Activated T-helper 9 cell treated with anti-CD3 and anti-CD28 coated beads, Interleukin-2, amount 50 U/mL, for 16 hours (primary cell): ENCODE measurements at places on chromosomes 6 and 20.
A peak's percentile ranks its signal among the peaks of the same experiment; 100 is the strongest.

GRCh38 chr6:37877373-37878149, 58.0 kb downstream of the ZFAND3 start:
- no peak for DNase-seq

- DNase-seq: peak; percentile 2
Measured at GRCh38 chr6:125858427-125859320, 67.9 kb downstream of the NCOA7 start.

DNA sequence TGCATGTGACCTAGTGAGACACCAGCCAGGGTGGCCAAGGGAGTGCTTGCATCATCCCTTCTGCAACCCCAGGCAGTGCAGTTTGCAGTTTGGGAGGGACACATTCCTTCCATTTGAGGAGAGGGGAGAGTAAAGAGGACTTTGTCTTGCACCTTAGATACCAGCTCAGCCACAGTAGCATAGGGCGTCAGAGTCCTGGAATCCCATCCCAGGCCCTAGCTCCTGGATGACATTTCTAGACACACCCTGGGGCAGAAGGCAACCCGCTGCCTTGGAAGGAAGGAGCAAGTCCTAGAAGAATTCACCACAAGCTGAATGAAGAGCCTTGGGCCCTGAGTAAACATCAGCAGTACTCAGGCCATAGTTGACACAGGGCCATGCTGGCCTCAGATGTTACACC, 680.4 kb upstream of the IMPG1 start:
- no peak for DNase-seq

- no peak for DNase-seq
Measured at GRCh38 chr6:16354692-16355091, 116.3 kb downstream of the GMPR start.

DNA sequence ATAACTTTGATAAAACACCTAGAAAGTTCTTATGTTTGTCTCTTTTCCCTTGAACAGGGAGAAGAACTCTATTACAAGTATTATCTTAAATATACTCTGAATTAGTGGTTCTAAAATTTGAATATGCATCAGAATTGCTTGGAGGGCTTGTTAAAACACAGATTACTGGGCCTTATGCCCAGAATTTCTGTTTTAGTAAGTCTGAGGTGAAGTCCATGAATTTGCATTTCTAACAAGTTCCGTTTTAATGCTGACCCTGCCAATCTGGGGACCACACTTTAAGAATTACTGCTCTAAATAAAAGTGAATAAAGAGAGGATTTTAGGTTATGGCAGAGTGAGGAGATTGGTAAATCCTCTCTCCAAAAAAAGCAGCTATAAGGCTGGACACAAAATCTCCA, 168.1 kb upstream of the FLRT3 start:
- DNase-seq: no peak

- DNase-seq: no peak
Measured at GRCh38 chr6:128784266-128784665, 98.7 kb upstream of the LAMA2 start.

GRCh38 chr20:14790771-14791620, 453.6 kb upstream of the FLRT3 start:
- DNase-seq: no peak

GRCh38 chr6:133698272-133698671, 190.6 kb upstream of the TCF21 start:
- no peak for DNase-seq

- DNase-seq: no peak
Measured at GRCh38 chr6:34246563-34247391, 2.0 kb downstream of the SMIM29 start.

- DNase-seq: no peak
Measured at GRCh38 chr20:46355778-46356177, 47.5 kb upstream of the CDH22 start.

DNA sequence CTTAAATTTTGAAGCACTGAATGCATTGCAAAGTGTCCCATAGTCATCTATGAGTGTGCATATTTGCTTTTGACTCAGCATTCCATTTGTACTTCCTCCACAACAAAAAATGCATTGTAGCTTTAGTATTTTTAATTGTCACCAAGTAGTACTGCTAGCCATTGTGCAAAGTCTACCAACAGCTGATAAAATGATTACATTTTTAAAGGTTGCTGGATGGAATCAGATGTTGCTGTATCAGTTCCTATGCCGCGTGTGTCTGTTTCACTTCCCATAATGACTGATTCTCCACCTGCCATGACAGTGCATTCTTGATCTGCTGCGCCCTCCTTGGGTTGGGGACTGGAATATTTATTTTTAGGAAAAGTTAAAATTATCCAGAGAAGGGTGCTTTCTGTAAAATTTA, 41.2 kb downstream of the SLX4IP start:
- DNase-seq: no peak

DNA sequence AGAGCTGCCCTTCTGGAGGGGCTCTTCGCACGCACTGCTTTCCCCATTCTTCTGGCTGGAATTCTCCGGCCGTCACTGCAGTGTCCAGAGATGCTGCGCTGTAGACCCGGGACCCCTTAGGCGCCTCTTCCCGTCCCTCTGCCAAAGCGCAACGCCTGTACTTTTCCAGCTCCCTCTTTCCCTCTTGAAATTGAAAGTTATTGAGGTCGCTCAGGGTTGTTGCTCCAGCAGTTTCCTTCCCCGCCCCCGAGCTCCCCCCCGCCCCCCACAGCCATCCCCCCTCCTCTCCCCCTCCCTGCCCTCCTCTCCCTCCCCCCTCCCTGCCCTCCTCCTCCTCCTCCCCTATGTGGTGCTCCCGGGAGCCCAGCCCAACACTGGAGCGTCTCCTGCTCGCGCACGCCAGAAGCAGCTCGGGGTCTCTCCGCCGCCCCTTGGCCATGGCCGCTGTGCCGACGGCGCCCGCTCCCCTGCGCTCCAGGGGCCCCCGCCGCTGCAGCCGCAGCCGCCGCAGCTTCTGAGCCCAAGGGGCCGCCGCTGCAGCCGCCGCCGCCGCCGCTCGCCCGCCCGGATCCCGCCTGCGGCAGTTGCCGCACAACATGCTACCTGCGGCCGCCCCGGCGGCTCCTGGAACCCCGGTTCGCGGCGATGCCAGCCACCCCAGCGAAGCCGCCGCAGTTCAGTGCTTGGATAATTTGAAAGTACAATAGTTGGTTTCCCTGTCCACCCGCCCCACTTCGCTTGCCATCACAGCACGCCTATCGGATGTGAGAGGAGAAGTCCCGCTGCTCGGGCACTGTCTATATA, at the start of gene RSPO3:
Gene RSPO3, plus strand, starts transcription at position 374 of the 804 bp plus-strand sequence. CDS start 522 bp downstream, outside the sequence.
- no peak for DNase-seq

GRCh38 chr6:127481111-127481510, 21.9 kb upstream of the KIAA0408 start:
- DNase-seq: no peak

GRCh38 chr20:16451982-16452381, 121.3 kb downstream of the KIF16B start:
- DNase-seq: no peak

DNA sequence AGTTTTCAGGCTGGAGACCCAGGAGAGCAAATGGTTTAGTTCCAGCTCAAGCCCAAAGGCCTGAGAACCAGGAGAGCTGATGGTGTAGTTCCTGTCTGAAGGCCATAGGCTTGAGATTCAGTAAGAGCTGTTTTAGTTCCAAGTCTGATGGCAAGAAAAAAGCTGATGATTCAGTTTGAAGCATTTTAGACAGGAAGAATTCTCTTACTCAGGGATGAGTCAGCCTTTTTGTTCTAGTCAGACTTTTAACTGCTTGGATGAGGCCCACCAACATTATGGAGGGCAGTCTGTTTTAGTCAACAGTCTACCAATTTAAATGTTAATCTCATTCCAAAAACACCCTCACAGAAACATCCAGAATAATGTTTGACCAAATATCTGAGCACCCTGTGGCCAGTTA, 2.5 kb downstream of the ZSCAN26 start:
- no peak for DNase-seq

GRCh38 chr20:36872852-36873251, 3.1 kb upstream of the TLDC2 start:
- no peak for DNase-seq

DNA sequence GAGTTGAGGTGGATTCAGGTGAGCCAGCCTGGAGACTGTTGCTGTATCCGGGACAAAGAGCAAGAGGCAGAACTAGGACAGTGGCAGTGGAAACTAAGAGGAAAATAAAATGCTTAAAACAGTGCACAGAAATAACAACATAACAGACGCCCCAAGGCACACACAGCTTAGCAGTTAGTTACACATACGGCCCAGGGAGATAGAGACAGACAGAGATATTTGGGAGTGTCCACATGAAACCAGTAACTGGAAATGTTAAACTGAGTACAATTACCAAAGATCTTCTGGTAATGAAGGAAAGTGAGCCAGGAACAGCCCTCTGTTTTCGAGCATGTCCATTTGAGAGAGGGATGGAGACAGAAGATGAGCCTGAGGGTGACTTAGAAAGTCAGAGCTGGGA, 237.5 kb upstream of the QKI start:
- no peak for DNase-seq

GRCh38 chr6:170086639-170087420, 204.0 kb downstream of the DLL1 start:
- no peak for DNase-seq

DNA sequence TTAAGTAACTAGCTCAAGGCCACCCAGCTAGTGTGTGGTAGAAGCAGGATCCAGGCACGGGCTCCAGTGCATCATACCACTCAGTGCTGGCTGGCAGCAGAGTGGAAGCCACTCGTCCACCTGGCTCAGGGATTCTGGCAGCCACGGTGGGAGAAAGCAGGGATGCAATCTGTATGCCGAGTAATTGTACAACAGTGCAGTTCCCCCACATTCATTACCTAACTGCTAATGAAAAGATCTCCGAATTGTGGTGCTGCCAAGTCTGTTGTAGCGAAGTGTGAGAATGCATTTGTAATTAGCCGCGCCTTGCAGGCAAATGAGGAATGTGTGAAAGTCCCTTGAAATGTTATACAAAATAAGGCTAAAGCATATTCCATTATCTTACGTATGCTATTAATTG, 29.0 kb downstream of the KCNG1 start:
- no peak for DNase-seq

DNA sequence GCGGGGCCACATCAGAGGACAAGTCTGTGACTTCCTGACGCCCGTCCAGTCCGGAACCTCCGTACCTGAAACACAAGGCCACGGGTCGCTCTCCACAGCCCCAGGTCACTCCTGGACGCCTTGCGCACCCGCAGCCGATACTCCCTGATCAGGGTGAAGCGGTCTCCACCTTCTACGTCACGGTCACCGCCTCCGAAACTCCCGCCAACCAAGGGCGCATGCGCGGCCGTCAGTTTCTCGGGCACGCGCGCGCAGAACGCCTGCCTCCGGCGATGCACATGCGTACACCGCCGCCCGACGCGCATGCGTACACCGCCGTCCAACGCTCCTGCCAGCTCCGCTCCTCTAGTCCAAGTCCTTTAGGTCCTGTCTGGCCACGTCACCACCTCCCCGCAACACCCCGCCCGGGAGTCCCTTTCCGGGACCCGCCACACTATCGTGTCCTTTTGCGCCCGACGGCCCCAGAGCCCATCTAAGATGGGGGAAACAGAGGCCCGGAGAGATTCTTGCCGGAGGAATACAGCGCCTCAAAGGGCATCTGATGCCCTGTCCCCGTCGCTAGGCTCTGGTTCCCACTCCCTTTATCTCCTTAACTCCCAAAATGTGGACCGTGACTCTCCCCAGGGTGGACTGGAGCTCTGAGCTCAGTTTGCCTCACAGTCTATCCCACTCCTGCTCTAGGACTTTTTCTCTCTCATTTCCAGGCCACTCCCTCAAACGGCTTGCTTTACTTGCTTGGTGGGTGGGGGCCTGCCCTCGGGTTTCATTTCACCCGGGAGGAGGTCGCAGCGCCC, at the start of gene DSN1:
Gene DSN1, minus strand, starts transcription at position 167 of the 794 bp plus-strand sequence. CDS start 2,305 bp downstream, outside the sequence.
- peak; percentile 97 for DNase-seq

- no peak for DNase-seq
Measured at GRCh38 chr6:150145427-150145826, 2.6 kb downstream of the PPP1R14C start.

DNA sequence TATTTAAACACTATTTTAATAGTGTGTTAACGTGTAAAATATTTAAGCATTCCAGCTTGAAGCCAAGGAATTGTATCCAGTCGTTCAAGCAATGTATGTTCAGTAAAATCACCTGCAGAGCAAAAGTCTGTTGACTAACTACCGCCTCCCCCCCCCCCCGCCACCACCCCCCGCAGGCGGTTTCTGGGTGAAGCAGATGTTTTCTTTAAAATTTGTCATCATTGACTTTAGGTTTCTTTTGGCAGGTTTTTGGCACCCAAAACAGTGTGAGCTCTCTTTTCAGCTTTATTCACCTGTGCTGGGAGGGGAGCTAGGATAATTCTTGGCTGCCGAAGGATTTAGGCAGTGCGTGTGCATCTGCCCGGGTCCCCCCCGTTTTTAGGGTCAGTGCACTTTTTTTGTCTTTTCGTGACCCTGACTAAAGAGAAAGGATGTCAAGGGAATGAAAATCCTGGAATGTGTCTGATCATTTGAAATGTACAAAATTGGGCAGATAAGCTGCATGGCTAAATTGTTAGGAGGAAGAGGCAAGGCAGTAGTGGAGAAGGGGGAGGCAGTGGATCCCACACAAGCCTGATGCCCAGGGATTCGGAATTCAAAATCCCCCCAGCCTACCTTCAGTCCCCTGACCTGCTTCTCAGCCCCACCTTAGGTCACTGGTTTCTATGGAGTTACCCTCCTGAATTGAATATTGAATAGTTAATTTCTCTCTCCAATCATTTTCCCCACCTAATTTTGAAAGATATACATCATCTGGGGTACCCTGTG, 1.1 kb downstream of the EDN1 start:
- DNase-seq: no peak

GRCh38 chr6:162942866-162943265, 215.1 kb downstream of the PACRG start:
- no peak for DNase-seq

- no peak for DNase-seq
Measured at GRCh38 chr6:107698146-107698545, 126.0 kb downstream of the SCML4 start.

DNA sequence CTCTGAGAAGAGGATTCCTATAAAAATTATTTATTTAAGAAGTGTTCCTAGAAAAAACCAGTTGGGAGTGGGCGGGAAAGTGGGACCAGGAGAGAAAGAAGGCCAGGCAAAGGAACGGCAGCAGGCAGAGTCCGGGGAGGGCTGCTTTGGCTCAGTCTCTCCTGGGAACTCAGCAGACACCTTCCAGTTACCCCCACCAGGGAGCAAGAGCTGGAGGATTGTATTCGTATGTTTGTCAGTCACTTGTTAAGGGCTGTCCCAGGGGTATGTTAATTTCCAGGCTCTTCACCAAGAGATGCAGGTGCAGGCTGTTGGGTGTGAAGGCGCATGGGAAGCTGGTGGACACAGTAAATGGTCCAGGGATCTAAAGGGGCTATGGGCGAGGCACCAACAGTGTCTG, 53.0 kb upstream of the CHD6 start:
- DNase-seq: no peak

DNA sequence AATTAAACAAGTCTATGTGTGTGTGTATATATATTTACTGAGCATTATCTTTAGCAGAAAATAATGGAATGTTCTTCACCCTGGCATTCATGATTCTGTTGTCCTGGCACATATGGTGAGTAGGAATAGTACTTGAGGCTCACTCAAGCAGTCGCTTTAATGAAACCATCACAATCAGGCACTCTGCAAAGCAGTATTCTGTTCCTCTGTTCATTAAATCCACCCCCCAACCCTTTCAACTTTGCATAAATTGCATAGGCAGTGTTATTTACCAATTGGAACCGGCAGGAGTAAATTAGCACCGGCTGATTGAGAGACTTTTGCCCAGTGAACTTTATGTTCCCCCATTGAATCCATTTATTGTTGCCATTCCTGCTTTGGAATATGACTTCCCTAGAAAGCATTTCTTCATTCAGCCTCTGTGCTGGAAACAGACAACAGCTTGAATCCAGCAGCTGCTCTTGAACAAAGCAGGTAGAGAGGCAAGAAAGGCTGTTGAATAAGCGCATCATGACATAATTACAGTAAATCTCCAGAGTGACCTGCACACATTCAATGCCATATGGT, 268.0 kb upstream of the RNF217 start:
- DNase-seq: no peak
